ENCODE measurements at places on chromosomes 7 and 10. TPM values are rescaled to one million over a fixed set of nuclear protein-coding genes. Genes with fewer than 3 reads are reported as not detected.

CTAGE15 gene
- total RNA-seq: 0.44 TPM

THAP5 gene
- total RNA-seq: 26.1 TPM

HOXA13 gene
- 0.66 TPM for total RNA-seq

STEAP1B gene
- 9.4 TPM for total RNA-seq
